ENCODE measurements at places on chromosomes 1 and 21.

DNA sequence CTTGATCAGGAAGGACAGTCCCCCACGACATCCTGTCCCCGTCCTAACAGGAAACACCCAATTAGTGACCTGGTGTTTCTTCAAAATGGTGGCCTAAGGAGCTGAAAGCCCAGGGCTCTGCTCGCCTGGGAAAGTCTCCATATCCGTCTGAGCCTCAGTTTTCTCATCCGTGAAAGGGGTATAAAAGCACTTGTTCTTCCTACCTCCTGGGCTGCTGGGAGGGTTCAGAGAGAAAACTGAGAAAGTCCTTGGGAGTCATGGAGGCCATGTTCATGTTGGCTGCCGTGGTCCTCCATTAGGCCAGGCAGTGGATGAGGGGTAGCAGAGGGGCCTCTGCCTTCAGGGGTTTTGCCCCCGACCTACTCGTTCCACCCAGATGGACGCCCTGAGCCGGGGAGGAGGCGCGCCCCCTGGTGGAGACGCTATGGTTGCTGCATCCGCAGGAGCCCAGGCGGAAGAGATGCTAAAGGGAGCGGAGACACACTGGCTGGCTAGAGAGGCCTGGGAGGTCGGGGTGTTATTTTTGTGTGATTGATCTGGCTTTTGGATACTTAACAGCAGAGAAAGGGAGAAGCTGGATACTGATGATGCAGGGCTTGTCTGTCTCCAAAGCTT, 113.5 kb downstream of the PRDM2 start:
- peak; percentile 39 for DNase-seq

DNA sequence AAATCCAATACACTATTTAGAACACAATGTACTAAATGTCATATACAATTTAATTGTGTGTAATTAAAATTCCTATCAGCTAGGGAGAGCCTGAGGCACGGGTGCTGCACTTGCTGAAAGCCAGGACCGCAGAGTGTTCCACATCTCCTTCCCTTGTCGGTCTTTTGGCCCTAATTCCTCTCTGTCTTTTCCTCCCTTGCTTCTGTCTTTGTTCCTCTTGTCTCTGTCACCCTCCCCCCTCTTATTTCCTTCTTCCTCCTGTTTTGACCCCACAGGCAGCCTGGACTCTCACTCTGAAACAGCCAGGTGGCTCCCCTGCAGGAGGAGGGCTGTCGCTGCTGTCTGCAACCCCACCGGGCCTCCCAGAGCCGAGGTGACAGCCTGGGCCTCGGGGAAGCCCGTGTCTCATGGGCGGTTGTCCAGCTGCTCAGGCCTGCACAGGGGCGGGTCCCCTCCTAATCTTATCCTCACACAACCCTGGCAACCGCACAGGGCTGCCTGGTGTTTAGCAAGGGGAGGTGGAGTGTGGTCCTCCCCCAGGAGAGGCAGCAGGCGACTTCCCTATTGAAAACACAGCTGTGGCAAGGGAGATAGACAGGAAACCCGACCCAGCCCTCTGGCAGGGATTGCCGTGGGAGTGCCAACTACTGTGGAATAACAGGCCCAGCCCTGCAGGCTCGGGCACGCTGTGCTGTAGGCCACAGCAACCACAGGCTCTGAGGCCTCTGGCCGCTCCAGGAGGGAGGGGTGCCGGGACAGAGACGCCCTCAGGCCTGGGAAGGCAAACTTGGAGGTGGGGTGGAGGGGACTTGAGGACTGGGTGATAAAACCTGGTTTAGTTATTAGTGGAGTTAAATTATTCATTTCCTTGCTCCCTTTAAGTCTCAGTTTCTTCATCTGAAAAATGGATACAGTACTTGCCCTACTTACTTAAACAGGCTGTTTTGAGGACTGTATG, 68.8 kb upstream of the WDR26 start:
- peak; percentile 62 for DNase-seq

DNA sequence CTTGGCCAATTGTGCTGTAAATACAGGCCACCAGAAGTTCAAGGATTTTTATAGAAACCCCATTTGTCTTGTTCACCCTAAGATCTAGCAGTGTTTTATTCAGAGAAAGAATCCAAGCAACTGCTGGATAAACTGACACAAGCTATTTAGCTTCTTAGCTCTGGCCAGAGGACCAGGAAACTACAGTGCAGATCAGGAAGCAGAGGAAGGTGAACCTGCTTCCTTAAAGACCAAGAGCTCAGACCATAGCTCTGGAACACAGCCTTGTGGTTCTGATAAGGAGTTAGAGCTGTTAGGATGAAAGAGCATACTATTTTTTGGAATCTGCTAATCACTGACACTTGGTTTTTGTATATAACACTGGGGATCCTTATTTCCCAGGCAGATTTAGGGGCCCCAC, 5.2 kb upstream of the CCDC17 start:
- DNase-seq = no peak

GRCh38 chr1:3608154-3608553, 3.2 kb downstream of the MEGF6 start:
- DNase-seq = no peak

DNA sequence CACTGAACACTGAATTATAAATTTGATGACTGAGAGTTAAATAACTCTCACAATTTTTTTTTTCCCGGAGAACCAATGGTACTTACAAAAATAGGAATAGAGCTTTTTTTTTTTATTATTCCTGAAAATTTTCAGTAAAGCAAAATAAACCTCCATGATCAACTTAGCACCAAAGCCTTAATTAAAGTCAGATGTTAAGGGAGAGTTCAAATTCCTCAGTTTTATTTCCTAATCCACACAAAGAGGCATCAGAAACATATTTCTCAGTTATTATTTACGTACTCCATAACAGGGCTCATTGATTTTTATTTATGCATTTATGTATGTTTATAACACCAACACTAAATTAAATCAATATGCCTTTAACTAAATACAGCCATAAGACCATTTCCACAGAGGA, 55.5 kb downstream of the PLPPR5 start:
- peak; percentile 26 for DNase-seq

- DNase-seq = peak; percentile 65
Measured at GRCh38 chr1:218718977-218719376, 373.8 kb downstream of the TGFB2 start.

DNA sequence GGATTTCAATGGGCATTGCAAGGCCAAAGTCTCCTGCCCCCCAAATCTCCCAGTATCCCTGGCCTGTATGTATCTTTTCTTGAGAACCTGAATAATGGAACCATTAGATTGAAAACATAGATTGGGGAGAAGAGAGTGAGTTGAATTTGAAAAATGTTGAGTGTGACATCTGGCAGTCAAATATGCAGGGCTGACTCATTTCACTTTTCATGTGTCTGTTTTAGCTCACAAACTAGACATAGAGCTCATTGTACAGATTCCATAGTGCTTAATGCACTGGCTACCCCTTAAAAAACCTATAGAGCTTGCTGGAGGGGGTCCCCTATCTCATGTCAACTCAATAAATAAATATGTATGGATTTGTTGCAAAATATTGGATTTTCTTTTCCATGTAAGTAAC, 30.8 kb downstream of the DDR2 start:
- peak; percentile 80 for DNase-seq

DNA sequence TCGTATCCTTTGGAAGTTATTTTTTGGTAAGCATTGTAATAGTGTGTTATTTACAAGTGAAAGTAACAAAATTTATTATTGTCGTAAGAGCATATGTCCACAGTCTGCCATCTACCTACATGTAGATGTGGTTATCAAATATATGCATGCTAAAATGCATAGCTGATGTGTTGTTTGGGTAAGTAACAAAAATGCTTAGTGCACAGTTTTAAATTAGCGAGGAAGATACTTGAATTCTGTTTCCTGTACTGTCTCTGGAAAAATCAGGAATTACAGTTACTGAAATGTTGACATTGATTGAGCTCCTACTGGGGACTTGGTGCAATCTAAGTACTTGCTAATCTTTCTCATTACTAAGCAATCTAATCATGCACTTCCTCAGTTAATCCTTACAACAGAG, 14.3 kb downstream of the WDR64 start:
- no peak for DNase-seq

All from fibroblast of skin of right biceps (primary cell).